SK-N-SH (cell line): ENCODE measurements at places on chromosomes 7 and 10.

DNA sequence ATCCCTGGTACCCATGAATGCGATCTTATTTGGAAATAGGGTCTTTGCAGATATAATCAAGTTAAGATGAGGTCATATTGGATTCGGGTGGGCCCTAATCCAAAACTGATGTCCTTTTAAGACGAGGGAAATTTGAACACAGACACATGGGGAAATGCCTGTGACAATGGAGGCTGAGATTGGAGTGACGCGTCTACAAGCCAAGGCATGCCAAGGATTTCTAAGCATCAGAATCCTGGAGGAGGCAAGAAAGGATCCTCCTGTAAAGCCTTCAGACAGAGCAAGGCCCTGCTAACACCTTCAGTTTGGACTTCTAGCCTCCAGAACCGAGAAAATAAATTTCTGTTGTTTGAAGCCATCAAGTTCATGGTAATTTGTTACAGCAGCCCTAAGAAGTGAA, 18.5 kb downstream of the PARP12 start:
- no peak for DNase-seq

- DNase-seq, result no peak
These were observed 2.2 kb upstream of the GET4 start for GRCh38 chr7:874031-874749.

- no peak for DNase-seq
These were observed 239.6 kb downstream of the PRKG1 start for GRCh38 chr10:51313773-51314478.

- DNase-seq, result no peak
These were observed 233.6 kb downstream of the SH2D4B start for GRCh38 chr10:80771285-80771684.

DNA sequence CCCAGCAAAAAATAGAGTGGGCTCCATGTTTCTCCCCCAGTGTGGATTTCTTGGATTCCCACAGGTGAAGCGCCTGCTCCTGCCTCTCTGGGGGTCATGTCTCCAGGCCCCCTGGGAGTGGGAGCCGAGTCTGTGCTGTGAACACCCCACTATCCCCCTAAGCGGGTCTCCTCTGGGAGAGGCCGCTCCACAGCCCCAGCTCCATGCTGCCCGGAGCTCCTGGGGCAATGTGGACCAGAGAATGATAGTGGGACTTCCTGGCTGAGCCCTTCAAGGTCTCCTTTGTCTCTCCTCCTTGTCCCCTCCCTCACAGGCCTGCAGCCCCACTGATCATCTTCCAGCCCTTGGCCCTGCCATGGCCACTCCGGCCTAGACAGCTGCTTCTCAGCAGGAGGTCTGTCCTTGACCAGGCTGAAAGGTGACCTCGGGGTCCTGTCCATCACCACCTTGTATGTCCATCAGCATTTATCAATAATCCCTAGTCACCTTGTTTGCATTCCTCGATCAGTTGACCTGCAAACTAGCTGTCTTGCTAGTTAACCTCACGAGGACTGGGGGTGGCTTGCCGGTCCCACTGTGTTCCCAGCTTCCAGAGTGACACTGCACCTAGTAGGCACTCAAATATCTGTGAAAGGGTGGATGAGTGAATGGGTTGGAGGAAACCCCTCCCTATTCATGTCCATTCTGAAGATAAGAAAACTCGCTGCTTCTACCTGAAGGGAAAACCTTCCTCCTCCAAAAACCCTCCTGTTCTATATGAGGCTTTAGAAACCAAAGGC, 776 bp upstream of the CALML3 start:
- DNase-seq, result no peak

GRCh38 chr10:117635826-117636225, 93.3 kb downstream of the EMX2 start:
- DNase-seq, result no peak

GRCh38 chr10:128432423-128432822, 306.2 kb upstream of the MKI67 start:
- DNase-seq, result no peak

DNA sequence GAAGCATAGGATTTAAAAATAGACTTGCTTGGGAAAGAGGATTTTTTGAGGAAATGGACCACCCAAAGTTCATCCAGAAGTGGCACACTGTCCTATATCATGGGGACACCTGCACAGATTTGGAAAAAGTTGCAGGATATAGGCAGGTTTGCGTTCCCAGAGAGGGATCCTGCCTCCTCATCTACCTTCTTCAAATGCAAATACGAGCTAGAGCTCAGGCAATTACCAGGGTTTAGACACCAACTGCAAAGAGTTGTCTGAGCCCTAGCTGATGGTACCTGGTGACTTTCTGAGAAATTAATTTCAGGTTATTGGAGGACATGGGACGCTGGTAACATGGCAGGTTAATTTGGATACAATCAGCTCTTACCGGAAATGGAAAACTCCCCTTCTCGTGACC, 423.7 kb upstream of the MTPN start:
- no peak for DNase-seq

- DNase-seq, result no peak
These were observed 957.1 kb downstream of the SORCS3 start for GRCh38 chr10:105598207-105598606.

DNA sequence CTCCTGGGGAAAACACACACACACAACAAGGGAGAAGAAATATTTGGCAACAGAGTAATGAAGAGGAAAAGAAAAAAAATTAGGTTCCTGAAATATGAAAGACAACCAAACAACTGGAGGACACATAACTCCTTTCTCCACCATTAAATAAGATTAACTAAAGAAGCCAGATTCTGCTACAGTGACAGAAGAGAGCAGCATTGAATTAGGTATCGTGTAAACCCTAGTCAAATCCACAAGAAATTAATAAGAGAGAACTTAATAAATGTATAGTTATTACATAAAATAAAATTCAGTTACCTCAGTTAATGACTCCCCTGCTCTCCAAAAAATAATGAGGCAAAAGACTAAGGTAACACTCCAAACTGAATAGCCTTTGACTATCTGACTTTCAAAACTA, 306.7 kb downstream of the CRPPA start:
- DNase-seq, result no peak

DNA sequence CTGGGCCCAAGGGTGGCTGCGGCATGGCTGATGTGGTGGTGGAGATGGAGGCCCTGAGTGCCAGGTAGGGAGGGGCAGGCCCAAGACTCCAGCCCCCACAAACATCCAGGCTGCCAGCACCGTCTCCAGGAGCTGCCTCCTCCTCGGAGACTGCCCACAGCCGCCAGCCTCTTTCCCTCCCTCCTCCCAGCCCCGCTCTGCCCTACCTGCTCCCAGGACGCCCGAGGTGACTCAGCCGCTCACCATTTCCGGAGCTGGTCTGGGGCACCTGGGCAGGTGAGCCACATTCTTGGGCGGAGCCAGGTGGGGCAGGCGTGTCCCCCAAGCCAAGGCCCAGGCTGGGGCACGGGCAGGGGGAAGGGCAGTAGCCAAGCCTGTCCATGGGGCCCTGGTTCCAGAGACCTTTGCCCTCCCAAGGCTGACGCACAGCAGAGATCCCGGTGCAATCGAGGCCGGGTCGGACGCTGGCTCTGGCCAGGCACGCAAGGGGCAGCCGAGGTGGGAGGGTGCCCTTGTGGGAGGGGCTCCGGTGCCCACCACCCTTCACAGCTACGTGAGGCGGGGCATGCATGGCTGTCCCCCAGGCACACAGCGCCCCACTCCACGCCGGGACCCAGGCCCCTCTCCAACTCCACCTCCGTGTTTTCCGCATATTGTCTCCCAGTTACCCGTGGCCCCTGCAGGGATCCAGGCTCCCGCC, 8.8 kb downstream of the ADAP1 start:
- DNase-seq, result no peak

DNA sequence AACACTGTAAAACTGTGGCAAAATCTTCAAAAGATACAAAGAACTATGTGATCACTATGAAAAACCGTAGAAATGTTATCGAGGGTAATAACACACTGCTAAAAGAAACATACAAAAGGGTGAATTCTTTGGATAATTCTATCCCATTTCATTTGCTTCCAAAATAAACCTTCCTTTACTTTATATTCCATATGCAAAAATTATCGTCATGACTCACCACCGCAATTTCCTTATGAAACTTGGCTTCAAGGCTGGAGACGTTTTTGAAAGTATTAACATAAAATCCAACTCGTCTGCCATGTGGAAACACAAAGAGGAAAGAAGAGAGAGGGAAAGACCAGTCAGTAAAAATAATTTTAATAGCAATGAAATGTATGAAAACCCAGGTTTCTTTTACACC, 165.2 kb downstream of the AMPH start:
- no peak for DNase-seq

- DNase-seq, result no peak
These were observed 179.0 kb downstream of the SNX10 start for GRCh38 chr7:26470691-26471090.

GRCh38 chr10:122089311-122090017, 100.5 kb downstream of the TACC2 start:
- no peak for DNase-seq

DNA sequence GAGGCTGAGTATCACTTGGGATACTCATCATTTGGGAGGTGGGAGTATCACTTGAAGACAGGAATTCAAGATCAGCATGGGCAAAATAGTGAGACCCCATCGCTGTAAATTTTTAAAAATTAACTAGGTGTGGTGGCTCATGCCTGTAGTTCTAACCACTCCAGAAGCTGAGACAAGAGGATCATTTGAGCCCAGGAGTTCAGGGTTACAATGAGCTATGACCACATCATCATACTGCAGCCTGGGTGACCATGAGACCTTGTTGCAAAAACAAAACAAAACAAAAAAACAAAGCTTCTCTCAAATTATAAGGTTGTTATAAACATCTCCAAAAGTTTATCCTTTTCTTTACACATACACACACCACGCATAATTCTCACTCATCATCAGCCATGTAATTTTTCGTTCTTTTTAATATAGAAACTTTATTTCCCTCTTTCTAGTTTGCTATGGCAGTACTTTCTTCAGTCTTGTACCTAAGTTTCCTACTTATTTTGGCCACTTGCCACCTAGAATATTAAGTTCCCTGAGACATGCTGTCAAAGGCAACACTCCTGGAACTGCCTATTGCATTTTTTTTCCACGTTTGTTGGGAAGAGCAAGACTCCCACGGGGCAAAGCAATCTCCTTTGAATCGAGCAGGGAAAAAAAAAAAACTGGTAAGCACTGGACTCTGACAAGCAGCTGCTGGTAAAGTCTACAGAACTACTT, 37.1 kb downstream of the SKIDA1 start:
- no peak for DNase-seq

DNA sequence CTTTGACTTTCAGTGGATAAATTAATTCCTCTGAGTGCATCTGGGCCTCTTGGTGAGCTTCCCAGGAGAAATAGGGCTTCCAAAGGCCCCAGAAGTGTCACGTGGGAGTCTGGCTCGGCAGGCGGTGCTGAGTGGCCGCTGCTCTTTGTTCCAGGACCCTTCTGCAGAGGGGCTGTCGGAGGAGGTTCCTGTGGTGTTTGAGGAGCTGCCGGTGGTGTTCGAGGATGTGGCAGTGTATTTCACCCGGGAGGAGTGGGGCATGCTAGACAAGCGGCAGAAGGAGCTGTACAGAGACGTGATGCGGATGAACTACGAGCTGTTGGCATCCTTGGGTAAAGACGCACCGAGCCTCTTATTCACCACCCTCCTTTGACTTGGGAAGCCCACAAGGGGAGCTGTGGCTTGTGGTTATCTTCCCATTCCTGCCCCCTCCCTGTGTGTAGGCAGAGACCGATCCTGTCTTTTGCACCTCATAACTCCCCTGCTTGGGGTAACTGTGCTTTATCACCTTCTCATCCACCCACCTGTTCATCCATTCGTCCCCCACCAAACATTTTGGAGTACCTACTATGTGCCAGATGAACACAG, 11.9 kb downstream of the ZNF862 start:
- no peak for DNase-seq

DNA sequence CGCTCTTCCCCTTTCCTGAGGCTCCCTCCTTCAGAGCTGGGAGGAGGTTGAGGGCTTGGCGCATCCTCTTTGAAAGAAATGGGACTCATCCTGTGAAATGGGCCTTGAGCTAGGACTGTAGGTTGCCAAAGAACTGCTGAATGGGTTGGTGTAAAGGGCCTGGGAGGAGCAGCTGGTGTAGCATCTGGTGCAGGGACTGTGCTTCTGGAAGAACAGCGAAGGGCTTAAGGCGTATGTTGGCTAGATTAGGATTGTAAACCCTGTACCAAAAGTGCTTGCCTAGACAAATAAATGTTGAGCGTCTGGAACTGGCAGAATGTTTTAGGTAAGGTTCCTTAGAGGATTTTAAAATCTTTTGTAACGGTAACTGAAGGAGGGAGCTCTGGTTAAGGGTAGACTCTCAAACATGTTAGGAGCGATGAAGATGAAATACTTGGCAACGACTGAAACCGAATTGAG, 563 bp downstream of the STAM start:
- peak; percentile 52 for DNase-seq

DNA sequence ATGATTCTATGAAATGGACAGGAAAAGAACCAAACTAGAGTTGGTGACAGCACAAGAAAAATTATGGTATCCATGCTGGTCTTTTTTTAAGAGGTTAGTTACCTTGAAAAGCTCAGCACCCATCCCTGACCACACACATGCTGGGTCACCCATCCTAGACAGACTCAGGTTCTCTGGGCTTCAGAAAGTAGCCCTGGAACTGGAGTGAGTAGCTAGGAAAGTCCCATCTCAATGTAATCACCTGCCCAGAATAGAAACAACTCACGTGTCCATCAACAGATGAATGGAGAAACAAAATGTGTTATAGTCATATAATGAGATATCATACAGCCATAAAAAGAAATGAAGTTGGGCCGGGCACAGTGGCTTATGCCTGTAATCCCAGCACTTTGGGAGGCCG, 37.0 kb downstream of the GSDME start:
- no peak for DNase-seq

DNA sequence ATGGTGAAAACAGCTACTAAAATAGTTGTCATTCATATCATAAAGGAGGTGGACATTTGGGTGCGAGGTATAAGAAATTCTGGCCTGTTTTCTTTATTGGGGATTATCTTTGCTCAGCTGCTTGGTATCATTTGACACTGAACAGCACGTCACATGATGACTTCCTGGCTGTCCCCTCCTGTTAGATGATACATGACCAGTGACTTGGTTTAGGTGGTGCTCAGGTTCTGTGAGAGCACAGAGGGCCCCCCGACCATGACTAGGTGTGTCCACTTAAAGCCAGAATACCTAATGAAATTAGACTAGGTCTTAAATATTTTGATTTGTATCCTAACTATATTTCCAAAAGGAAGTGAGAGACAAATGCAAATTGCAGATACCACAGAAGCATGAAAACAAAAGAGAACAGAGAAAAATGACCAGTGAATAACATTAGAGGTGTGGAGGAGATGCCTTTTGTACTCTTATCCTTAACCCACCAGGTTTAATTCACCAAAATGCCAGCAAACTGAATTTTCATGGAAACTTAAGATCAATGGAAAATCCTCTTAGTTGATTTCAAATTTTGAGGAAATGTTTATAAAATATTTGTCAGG, 50.6 kb upstream of the GJD4 start:
- DNase-seq, result no peak

- DNase-seq, result no peak
These were observed 633.2 kb downstream of the TNS3 start for GRCh38 chr7:46948716-46949115.

GRCh38 chr7:32069116-32069650, 1.0 kb downstream of the PDE1C start:
- no peak for DNase-seq

- DNase-seq, result peak; percentile 27
These were observed 27.6 kb downstream of the SDHAF3 start for GRCh38 chr7:97145068-97145467.
